Heart right ventricle (tissue), 16 donors: ENCODE measurements at places on chromosomes 12 and 14.

DNA sequence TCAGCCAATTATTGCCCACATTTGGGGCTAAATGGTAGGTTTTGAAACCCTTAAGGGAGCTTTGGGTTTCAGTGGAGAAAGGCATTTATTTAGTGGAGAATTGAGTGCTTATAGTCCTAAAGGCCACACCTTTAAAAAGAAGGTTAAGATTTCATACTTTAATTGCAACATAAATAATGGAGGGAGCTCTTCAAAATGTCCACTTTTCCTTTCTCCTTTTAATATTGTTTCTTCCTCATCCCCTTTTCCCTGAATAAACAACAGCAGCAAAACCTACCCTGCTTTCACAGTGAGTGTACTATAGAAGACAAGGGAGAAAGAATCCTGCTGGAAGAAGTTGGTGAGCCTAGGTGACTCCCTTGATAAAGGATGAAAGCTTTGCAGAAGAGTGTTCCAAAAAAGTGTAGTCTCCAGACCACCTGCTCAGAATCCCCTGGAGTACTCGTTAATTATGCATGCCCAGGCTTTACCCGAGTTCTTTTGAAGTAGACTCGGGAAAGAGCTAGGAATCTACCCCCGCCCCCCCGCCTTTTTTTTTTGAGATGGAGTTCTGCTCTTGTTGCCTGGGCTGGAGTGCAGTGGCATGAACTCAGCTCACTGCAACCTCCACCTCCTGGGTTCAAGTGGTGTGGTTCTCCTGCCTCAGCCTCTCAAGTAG is 11.5 kb upstream of the EID3 start:
- no peak for DNase-seq

GRCh38 chr14:62133776-62134550 is 371.7 kb downstream of the SNAPC1 start:
- no peak for DNase-seq

GRCh38 chr12:29653286-29653685 is 130.5 kb downstream of the TMTC1 start:
- DNase-seq, result no peak

GRCh38 chr14:99939421-99939820 is 125.8 kb upstream of the EVL start:
- no peak for DNase-seq

DNA sequence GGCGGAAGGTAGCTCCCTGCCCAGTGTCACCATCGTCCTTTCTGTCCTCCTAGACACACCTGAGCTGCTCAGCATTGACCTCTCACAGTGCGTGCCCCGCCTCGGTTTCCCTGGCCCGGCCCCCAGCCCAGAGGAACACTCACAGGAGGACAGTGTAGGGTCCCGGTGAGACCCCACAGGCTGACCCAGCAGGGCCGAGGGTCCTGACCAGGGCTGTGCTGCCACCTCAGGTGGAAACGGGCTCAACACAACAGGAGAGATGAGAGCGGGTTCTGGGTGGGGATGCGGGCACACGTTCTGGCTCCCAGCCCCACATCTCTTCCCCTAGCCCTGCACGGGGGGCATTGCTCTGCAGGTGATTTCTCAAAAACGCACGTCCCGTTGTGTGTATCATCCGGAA is 98.1 kb downstream of the PIWIL1 start:
- DNase-seq, result no peak

DNA sequence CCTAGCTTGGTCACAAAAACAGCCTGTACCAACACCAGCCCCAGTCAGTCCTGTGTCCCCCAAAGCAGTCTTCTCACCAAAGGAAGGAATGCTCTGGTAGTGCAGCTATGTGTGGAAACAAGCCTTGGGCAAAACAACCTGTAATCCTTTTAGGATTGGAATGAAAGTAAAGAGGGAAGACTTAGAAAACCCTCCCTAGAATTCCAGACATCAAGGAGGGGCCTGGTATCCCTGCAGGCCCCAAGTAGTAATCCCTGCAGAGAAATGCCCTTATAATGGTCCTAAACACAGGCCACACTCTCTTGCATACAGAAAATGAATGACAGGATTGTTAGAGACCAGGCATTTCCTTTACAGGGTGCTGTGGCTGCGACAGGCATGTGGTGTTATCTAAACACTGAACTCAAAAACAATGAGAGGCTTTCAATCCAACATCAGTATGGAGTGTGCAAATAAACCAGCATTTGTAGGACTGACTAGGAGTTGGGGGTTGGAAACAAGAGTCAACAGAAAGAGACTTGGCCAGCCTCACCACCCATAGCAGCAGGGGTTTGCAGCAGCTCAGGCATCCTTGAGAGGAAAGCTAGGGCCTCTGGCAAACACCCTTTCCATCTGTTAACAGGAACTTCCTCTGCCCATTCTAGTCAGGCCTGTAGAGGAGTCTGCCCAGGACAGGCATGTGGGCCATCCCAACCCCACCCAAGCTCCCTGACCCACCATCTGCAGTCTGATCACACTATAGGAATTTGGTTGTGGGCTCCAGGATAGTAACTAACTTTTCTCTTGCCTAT is 59.1 kb downstream of the DCAF5 start:
- no peak for DNase-seq

- no peak for DNase-seq
Observed at GRCh38 chr12:99137124-99137855, 492.2 kb downstream of the APAF1 start.

DNA sequence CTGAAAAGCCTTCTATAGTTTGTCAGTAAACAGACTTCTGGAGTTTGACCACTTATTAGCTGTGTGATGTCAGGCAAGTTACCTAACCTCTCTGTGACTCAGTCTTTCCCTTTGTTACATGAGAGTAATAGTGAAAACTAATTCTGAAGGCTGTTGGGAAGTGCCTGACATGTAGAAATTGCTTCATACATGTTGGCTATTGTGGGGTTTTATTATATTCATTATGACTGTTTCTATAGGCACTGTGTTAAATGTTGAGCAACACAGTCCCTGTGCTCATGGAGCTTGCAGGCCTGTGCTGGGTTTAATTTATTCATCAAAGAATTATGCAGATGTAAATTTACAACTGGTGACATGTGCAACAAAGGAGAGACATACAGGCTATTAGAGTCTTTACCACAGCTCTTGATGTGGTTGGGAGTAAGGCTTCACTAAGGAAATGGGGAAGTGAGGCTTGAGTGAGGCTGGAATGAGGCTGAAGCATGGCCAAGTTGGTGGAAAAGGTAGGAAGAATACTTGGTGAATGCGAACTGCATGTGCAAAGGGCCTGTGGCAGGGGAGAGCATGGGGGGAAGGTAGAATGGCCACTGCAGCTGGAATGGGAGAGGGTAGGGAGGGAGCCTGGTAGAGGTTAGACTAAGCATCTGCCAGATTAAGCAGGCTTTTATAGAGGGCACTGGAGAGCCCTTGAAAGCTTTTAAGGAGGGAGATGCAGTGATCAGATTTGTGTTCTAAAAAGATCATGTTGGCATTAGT is 236.4 kb upstream of the CRY1 start:
- DNase-seq, result no peak

- no peak for DNase-seq
Observed at GRCh38 chr12:116490471-116490870, 68.7 kb upstream of the MAP1LC3B2 start.

DNA sequence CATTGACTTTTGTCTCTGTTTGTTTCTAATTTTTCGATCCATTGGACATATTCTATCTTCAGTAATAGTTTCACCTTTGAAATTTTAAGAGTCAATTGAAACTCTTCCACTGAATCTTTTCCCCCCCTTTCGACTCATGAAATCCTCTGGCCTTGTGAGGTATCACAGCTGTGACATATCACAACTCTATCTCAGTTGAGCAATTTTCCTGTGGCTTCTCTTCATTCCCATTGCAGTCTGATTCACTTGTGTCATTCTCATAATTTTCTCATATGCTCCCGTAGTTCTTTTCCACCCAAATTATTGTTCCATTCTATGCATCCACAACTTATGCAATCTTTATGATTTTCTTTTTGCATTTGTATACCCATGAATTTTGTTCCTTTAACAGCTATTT is 261.6 kb downstream of the DACT1 start:
- DNase-seq, result no peak

DNA sequence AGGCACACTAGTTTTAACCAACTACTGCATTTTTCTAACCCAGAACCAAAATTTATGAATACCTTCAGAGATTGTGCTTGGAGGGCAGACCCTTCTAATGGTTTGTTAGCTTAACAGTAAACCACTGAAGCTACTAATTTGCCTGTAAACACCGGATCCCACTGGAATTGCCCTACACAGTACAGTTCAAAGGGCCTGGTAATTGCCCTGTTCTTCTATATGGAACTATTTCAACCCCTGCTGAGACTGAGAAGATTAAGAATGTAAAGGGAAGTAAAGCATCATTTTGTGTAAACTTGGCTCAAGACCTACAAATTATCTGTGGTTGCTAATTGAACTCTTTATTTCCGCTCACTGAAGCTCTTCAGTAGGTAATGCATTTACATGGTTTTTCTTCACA is 468.1 kb downstream of the NPAS3 start:
- DNase-seq, result no peak

- DNase-seq, result no peak
Observed at GRCh38 chr12:64656429-64656828, 46.1 kb downstream of the RASSF3 start.

- no peak for DNase-seq
Observed at GRCh38 chr14:29944091-29944490, 16.4 kb upstream of the PRKD1 start.

DNA sequence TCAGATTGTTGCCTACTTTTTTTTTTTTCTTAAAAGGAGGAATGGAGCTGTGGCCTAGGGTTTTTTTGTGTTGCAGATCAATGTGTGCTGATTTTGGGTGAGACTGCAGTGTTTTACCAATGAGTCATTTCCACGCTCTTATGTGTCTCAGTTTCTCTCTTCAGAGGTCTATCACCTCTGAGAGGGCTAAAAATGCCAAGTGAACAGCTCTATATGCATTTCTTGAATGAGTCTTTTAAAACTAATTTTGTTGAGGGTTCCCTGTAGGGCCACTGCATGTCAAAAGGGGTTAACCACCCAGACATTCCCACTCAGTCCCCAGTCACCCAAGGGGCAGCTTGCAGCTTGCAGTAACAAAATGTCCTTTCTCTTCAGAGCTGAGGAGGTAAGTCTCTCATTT is 24.3 kb upstream of the GLIPR1L2 start:
- DNase-seq, result no peak

GRCh38 chr14:50335989-50336824 is 24.1 kb downstream of the DMAC2L start:
- peak; percentile 28 for DNase-seq

GRCh38 chr14:102282751-102283465 is 22.1 kb downstream of the MOK start:
- DNase-seq, result no peak

- DNase-seq, result no peak
Observed at GRCh38 chr12:131829791-131830334, 1.7 kb downstream of the MMP17 start.

DNA sequence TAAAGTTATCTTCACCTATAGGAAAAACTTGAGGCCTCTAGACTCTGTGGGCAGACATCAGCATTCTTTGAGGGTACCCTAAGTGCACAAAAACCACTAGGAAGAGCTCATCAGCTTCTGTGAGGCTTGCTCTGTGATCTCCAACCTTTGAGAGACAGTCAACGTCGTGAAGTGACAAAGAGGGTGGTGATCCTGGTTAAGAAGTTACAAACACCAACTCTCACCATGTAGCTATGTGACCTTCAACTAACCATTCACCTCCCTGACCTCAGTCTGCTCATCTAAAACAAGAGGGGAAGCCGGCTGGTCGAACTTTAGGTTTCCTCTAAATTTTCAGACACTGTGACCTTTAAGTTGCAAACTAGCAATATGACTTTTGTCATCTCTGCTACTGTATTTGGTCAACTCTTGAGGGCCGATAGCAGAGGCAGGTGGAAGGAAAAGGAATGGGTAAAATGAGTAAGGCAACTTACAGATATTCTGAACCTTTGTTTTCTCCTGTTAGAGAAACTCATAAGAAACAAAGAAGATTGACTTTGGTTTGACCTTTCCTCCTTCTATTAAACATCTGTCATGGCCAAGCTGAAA is 103.2 kb upstream of the PARP11 start:
- DNase-seq, result no peak

GRCh38 chr12:20549108-20549719 is 145.9 kb upstream of the SLCO1C1 start:
- peak; percentile 33 for DNase-seq

- DNase-seq, result no peak
Observed at GRCh38 chr14:61102549-61103466, 121.8 kb downstream of the SLC38A6 start.

DNA sequence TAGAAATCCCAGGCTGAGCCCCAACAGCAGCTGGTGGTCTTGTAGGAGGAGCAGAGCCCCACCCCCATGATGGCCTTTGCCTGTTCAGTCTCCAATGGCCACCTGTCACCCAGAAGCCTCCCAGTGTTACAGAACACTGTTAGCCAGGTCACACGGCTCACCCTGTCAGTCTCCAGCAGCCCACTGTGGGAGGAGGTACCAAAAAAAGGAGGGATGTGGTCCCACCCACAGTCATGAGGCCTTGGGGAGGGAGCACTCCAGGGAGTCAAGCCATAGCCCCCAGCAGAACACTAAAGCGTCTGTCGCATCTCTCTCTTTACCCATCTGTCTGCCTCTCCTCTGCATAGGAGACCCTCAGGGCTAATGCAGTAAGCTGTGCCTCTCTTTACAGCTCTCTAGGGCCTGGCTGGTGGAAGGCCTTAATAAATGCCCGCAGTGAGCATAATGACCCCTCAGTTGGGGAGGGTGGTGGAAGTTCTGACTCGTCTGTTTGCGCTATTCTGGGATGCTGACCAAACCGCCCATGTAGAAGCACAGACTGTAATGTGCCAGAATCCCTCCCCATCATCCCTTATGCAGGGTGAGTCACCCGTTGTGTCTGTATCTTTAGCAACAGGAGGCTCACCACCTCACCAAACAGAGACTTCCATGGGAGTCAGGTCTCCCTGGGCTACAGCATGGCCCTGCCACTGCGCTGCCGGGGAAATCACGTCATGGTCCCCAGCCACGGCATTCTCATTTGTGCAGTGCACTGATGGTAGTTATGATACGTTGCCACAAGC is 14.6 kb downstream of the C14orf132 start:
- peak; percentile 84 for DNase-seq

DNA sequence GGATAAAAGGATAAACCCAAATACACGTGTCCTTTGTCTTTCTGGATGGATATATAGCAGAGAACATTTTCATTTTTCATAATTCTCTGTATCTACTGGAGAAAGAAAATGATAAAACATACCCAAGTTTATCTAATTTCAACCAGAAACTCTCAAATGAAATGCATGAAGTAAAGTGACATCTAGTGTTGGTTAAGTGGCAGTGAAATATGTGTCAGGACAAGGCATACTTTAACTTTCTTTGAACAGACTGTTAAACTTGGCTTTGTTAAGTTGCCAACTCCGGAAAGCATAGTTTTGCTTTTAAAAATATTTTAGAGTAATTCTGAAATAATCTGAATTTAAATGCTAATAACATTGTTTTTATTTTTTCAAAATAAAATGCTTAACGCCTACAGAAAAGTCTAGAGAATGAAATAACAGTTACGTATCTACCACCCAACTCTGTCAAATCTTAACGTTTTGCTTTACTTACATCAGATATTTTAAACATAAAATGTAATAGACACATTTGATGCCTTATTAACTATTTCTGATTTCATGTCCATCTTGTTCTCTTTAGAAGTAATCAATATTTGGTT is 25.2 kb upstream of the NTN4 start:
- DNase-seq, result no peak
